Osteoblast (primary cell): ENCODE measurements at places on chromosomes 5 and 9.

GRCh38 chr9:4324513-4324912, 24.6 kb upstream of the GLIS3 start:
- DNase-seq = no peak

- DNase-seq = no peak
Observed at GRCh38 chr5:180611140-180611850, 20.0 kb upstream of the SCGB3A1 start.

DNA sequence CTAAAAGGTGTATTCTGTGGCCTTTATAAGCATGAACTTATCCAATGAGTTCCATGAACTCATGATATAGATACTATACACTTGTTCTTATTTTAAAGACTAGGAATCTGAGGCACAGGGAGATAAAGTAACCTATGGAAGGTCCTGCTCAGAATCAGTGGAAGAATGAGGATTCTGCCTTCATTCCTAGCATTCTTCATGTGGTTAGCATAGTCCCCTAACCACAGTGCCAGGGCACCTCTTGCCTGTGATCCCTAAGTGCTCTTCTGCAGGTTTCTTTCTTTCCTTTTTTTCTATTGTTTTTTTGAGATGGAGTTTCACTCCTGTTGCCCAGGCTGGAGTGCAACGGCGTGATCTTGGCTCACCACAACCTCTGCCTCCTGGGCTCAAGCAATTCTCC, 174.1 kb downstream of the C9orf152 start:
- no peak for DNase-seq

DNA sequence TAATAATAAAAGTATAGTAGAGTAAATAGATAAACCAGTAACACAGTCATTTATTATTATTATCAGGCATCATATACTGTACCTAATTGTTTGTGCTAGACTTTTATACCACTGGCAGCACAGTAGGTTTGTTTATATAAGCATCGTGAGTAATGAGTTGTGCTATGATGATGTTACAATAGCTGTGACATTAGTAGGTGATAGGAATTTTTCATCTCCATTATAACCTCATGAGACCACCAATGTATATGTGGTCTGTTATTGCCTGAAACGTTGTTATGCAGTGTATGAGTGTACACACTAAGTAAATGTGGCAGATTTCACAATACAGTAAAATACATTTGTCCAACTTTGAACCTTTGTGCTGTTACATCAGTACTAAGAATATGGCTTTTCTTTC, 72.7 kb upstream of the SPATA31D4 start:
- no peak for DNase-seq

DNA sequence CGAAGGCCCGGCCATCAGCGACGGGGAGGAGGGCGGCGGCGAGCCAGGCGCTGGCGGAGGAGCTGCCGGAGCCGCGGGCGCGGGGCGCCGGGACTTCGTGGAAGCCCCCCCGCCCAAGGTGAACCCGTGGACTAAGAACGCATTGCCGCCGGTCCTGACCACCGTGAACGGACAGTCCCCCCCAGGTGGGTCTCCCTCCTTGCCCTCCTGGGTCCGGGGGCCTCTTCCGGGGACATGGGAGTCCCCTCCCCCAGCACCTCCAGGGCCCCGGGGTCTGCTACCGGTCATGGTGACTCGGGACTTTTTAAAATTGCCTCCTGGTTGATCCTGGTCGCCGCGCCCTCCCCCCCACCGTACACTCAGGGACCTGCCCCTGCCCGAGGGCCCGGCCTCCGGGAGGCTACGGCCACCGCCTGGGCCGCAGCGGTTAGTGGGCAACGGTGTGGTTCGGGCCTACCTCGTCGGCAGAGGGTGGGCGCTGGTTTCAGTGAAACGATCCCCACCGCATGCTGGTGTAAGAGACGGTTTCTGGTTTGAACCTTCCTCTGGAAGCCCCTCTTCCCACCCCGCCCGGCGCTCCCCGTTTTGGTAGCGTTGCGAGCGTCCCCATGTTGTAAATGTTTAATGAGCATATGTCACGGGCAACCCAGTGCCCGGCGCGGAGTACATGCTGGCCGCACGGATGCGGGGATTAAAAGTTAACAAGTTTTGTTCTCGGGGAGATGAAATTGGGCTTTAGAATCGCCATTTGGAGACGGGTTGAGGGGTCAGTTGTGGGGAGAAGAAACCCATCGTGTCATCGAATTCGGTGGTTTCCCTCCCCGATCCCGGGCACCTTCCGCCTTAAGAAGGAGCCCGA, 1.1 kb downstream of the LARP1 start:
- peak; percentile 87 for DNase-seq
